ENCODE measurements at places on chromosomes 12 and 14.

DNA sequence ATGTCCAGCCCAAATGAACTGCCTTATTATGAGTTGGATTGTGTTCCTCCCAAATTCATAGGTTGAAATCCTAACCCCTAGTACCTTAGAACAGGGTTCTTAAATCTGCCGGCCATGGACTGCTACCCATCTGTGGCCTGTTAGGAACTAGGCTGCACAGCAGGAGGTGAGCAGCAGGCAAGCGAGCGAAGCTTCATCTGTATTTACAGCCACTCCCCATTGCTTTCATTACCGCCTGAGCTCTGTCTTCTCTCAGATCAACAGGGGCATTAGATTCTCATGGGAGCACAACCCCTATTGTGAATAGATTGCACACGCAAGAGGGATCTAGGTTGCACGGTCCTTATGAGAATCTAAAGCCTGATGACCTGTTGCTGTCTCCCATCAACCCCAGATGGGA lies 9.8 kb upstream of the EML5 start:
- DNase-seq = no peak

GRCh38 chr12:4943067-4943937 lies 33.6 kb downstream of the KCNA1 start:
- no peak for DNase-seq

- no peak for DNase-seq
These were observed 16.9 kb upstream of the PNMA1 start for GRCh38 chr14:73731111-73731510.

- DNase-seq = no peak
These were observed 216.2 kb downstream of the DPF3 start for GRCh38 chr14:72677664-72678063.

DNA sequence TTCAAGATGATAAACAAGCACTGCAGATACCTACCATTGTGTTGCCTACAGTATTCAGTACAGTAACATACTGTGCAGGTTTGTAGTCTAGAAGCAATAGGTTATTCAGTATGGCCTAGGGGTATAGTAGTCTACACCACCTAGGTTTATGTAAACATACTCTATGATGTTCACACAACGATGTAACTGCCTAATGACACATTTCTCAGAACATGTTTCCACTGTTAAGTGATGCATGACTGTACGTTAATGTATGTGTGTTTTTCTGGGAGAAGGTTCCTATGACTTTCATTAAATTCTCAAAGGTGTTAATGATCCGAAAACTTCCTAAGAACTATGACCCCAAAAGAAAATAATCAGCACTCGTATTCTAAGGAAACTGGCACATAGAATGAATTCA lies 20.9 kb upstream of the CALM1 start:
- DNase-seq = no peak

DNA sequence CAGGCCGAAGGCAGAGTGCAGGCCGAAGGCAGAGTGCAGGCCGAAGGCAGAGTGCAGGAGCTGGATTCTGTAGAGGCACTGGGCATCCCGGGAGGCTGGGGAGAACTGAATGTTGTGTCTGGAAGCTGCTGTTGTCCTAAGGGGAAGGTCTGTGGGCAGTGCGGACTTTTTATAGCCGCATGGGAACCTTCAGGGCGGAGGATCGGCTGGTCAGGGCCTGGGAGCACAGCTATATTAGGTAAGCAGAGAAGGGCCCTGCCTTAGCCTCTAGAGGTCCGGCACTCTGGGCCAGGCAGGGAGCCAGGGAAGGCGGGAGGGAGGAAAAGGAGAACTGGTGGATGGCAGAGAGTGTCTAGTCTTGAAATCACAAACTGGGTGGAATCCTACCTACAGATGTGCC lies 14.2 kb downstream of the CABP1 start:
- DNase-seq = no peak

DNA sequence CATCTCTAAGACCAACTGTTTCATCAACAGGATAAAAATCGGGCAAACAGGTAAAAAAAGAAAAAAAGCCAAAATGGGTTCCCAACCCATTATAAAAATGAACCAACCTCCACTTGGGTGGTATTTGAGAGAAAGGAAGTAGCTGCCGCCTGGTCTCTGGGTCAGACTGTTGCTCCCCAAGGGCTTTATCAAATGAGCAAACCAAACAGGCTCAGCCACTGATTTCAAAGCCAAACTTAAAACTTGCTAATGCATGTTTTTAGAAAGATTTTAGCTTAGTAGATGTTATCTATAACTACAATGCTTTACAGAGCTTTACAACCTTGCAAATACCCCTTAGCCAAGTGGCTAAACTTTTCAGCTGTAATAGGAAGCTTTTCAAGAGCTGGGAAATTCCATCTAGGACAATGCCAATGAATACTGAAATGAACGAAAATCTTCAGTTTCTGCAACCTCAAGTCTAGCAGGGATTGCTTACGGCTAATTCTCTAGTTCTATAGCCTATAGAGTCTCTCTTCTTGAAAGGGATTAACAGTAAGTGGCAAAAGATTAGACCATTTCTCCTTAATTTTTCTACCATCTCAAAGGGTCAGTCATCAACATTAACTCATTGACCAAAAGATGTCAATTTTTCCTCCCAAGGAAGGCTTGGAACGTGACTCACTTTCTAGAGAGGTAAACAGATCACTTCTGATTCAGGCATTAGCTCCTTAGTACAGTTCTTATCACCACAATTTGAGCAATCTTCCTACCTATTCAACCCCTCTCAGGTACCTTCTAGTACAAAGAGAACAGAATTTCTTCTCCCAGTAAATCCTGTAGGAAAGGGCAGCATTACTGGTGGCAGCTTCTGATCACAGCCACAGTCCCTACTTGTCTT lies 4.2 kb downstream of the PPM1H start:
- no peak for DNase-seq

GRCh38 chr12:115975411-115975810 lies 302.1 kb downstream of the MED13L start:
- no peak for DNase-seq

DNA sequence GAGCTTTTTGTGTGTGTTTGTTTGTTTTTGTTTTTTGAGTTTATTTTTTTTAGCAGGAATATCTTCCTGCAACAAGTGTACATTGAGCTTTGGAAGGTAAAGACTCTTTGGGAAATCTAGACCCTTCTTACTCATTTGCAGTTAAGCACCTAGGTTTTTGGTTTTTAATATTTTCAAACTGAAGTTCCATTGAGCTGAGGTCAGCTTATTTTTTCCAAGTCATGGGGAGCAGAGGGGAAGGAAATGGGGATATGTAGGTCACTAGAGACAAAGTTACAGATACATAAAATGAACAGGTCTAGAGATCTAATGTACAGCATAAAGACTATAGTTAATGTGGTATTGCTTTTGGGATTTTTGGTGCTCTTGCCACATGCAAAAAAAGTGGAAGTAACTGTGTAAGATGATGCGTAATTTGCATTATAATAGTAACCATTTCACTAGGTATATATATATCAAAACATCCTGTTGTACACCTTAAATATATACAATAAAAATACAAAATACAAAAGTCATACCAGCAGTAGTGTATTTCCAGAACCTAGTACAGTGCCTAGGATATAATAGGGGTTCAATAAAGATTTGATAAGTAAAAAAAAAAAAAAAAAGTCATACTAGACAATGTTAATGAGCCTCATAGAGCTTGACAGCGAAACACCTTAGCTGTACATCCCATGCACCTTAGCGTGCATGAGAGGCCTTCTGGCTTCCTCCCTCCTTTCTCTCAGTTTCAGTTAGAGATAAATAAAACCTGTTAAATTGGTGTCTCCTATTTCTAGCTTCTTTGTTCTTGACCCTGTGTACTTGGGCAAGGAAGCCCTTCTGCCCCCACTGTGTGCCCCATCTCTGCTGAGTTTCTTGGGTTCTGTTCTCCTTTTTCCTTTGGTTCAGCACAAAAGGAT lies 22.7 kb downstream of the CGRRF1 start:
- no peak for DNase-seq

DNA sequence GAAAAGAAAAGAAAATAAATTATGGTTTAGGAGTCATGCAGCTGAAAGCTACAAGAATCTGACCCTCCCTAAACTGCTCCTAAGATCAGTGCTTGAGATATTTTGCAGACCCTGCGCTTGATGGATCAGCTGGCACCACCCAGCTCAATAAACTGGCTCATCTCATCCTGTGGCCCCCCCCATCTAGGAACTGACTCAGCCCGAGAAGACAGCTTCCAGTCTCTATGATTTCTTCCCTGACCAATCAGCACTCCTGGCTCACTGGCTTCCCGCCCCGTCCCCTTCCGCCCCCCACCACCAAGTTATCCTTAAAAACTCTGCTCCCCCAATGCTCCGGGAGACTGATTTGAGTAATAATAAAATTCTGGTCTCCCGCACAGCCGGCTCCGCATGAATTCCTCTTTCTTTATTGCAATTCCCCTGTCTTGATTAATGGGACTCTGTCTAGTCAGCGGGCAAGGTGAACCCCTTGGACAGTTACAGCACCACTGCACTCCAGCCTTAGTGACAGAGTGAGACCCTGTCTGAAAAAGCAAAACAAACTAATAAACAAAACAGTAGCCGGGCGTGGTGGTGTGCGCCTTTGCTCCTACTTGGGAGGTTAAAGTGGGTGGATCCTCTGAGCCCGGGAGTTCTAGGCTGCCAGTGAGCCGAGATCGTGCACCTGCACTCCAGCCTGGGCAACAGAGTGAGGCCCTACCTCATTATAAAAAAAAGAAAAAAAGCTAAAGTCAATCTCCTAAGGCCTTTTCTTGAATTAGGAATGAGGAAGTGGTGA lies 24.5 kb upstream of the SPTLC2 start:
- no peak for DNase-seq

- no peak for DNase-seq
These were observed 124.2 kb downstream of the HMGA2 start for GRCh38 chr12:65948320-65949008.

DNA sequence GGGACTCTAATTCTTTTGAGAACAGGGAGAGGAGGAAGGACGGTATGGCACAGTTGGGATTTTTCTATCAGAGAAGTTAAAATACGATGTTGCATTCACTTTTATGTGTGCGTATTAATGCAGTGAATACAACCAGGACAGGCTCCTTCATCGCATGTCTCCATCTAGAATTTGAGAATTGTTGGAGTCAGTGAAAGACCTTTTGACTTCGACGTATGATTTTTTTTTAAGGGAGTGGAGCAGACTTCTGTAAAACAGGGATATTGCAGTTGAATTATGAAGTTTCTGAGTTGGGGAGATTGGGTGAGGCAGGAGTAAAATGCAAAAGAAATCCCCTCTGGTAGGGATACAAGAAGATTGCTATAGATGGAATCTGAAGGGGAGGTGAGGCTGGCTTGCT lies 9.6 kb upstream of the TBX3 start:
- DNase-seq = no peak

DNA sequence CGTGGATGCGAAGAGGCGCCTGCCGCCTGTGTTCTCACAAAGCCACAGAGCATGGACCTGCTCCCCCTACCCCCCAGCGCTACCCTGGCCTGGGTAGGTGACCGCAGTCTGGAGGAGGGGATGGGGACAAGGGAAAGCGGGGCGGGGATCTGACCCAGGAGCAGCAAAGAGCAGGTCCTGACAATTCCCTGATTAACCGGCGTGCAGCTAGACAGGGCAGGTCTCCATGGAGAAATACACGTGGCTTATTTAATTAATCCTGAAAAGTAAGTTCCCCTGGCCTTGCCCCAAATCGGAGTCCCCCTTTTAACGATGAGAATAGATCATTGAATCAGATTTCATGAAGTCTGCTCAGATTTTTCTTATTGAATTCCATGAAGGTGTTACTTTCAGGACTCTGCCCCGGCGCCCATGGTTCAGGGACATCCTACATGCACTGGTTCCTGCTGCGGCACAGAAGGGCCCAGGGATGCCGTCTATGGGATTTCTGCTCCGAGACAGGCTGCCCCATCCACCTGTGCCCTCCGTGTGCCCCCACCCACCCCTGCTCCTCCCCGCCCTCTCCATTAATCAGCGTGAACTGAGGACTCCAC lies 251.0 kb upstream of the SFSWAP start:
- no peak for DNase-seq

DNA sequence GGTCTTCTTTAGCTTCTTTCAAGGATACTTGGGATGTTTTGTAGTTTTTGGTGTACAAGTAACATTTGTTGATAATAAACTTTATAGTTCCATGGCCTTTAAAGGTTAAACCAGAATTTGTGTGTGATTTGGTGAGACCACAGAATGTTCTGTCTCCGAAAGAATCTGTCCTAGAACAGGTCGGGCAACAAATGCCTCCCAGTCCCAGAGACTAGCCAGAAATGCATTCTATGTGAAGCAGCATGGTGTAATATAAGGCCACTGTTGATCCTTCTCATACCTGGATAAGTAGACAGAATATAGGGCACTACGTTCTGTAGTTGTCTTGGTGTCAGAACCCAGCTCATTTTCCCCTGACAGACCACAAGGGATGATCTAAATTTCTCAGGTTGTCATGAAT lies 10.0 kb downstream of the STYK1 start:
- no peak for DNase-seq

DNA sequence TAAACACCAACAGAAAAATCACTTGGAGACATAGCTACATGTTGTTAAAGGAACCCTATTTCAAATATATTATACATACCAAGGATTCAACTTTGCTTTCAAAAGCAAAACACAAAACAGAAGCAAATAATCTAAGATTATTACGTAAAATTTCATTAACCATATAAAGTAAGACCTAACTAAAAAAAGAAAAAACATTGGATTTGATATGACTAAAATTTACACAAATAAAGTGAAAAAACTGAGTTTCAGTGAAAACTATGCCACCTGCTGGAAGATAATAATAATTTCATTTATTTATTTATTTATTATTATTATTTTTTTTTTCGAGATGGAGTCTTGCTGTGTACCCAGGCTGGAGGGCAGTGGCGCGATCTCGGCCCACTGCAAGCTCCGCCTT lies 45.2 kb downstream of the WDHD1 start:
- no peak for DNase-seq

- no peak for DNase-seq
These were observed 17.9 kb upstream of the CCDC85C start for GRCh38 chr14:99621948-99622347.

GRCh38 chr14:105363847-105364708 lies 34.3 kb upstream of the TEX22 start:
- peak; percentile 21 for DNase-seq
